RKO (cell line): ENCODE measurements at places on chromosomes 11 and 22.

- no peak for DNase-seq
These were observed 223.8 kb downstream of the FAM76B start for GRCh38 chr11:95565724-95566141.

- DNase-seq, result no peak
These were observed 5.1 kb downstream of the TRIM22 start for GRCh38 chr11:5694642-5695041.

- DNase-seq, result no peak
These were observed 45.3 kb upstream of the CCDC34 start for GRCh38 chr11:27408246-27408800.

DNA sequence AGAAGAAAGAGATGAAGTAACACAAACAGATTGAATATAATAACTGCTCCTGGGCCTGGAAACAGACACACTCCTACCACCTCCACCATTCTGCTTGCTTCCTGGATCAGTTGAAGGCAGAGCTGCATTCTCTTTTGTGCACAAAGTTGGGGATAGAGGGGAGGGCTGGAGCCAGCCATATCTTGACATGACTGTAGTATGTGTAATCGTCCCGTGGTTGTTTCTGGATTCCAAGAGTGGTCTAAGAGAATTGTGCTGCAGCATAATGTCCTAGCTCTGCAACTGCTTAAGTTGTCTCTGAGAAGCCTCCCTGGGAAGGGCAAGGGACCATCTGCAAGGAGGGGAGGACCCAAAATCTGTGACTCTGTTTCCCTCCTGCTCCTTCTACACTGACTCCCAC is 3.2 kb downstream of the CRY2 start:
- DNase-seq, result peak; percentile 16

GRCh38 chr11:96263238-96263763 is 79.7 kb downstream of the MAML2 start:
- peak; percentile 9 for DNase-seq

- DNase-seq, result peak; percentile 7
These were observed 226.3 kb downstream of the OPCML start for GRCh38 chr11:133306019-133306418.
